ENCODE measurements at places on chromosomes 7 and 10.

DNA sequence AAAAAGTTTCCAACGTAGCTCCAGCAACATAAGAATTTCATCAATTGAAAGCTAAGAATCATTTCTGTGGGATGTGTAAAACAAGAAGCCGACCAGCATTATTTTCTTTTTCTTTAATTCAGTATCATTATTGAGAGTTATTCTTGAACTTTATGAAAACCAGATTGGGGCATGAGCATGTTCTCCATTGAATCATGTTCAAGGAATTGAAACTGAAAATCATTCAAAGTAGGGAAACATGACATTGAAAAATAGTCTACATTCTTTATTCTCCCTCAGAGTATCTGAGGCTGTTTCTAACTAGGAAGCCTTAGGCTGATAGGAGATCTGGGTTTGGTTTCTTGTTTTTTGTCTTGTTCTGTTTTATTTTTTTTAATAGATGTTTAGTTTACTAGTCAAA, 253.7 kb downstream of the DYNC1I1 start:
- DNase-seq: no peak

GRCh38 chr10:79270466-79271246, 76.6 kb upstream of the PPIF start:
- no peak for DNase-seq

DNA sequence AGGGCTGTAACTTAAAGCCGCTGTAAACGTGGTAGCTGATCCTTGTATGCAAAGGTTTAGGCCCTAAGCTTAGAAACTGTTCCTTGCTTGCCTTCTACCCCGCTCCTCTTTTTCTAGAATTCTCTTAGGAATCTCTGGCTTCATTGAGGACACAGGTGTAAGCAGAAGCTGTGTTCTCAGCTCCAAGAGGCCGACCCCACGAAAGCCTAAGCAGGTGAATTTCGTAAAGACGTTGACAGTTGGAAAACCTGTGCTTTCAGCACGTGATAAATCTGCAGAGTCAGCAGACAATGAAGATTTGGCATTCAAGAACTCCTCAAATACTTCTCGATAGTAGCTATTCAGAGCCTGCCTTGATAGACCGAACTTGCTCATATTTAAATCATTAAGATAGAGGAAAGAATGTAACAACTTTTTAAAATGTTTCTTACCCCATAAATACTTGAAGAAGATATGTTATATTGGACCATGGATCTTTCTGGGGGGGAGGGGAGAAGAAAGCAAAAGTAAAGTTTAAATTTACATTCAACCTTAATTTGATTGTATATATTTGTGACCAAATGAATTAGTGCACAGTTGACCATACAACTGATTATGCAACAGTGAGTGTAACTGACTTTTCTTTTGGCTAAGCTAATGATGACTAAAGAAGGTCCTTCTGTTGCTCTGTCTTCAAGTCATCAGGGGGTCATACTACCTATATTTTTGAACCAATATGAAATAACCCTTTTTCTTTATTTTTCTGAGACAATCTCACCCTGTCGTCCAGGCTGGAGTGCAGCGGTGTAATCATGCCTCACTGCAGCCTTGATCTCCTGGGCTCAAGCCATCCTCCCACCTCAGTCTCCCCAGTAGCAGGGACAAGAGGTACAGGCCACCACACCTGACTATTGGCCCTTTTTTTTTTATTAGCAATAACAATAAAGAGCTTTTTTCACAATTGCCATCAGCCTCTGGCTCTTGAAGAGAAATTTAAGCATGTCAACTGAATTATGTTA, 1.2 kb upstream of the GDI2 start:
- no peak for DNase-seq

GRCh38 chr7:102985176-102985783, 72.5 kb downstream of the LRRC17 start:
- no peak for DNase-seq

DNA sequence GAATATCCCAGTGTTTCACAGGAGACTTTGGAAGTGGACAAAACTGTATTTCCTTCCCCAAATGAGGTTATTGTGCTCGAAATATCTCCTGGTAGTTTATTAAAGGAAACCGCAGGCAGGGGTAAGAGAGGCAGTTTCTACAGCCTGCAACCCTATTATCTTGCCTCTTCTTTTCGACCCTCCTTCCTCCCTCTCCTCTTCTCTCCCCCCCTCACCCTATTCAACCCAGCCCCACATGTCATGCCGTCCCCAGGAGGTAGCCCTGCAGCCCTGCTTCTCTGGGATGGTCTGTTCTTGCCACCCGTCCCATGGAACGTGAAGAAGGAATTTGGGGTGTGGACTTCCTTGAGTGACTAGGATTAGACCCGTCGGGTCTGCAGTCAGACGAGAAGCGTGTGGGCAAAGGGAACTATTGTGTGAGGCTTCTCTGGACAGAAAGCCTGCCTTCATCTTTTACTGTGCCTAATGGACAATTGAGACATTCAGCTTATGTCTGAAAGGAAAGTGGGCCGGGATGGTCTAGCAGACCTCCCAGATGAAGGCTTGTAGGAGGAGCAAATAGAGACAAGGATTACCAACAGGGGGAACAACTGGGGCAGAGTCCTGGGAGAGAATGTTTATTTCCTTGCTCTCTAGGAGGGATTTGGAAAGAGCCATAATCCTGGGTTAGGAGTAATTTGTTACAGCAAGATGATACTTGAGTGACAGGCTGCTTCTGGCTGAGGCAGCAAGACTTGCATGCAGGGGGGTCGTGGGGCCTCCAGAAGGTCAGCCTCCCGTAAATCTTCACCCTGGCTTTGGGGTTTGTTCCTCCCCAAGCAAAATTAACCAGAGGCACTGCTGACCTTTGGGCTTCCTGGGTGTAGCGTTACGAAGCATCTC, 77.8 kb downstream of the TCF7L2 start:
- DNase-seq: peak; percentile 66

GRCh38 chr7:157964016-157964415, 623.6 kb downstream of the PTPRN2 start:
- DNase-seq: no peak

DNA sequence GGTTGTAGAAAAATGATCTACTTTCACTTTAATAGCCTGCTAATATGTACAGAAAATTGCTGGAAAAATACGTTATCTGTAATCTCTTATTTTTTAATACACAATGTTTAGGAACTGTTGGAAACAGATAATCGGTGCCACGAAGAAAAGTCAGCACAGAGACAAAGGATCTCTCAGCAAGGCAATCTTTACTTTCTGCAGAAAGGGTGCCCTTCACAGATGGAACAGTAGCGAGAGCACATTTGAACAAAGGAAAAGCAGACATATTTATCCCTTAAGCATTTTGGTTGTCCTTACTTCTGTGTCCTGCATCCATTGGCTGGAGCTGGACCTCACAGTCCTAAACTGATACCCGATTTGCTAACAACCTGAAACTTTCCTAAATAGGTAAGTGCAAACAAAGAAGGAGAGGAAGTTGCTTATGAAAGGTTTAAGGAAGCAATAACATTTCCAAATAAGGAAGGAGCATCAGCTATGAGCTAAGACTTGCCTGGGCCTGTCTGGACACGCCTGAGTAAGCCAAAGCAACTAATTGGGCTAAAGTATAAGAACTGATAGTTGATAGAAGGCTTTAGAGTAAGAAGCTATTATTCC, 640.0 kb downstream of the SH2D4B start:
- no peak for DNase-seq

DNA sequence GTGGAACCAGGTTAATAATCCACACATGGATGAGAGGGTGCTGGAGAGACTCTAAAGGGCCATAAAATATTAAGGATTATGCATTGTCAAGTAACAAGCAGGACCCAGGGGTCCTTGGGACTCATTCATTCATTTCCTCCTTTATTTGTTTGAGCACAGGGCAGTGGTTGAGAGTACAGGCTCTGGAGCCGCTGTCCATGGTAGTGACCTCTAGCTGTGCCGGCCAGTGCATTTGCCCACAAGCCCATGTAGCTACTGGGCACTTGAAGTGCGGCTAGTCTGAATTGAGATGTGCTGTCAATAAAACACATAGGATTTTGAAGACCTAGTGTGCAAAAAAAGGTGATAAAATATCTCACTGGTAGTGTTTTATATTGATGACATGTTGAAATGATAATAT, 137.6 kb downstream of the C10orf105 start:
- DNase-seq: peak; percentile 71

DNA sequence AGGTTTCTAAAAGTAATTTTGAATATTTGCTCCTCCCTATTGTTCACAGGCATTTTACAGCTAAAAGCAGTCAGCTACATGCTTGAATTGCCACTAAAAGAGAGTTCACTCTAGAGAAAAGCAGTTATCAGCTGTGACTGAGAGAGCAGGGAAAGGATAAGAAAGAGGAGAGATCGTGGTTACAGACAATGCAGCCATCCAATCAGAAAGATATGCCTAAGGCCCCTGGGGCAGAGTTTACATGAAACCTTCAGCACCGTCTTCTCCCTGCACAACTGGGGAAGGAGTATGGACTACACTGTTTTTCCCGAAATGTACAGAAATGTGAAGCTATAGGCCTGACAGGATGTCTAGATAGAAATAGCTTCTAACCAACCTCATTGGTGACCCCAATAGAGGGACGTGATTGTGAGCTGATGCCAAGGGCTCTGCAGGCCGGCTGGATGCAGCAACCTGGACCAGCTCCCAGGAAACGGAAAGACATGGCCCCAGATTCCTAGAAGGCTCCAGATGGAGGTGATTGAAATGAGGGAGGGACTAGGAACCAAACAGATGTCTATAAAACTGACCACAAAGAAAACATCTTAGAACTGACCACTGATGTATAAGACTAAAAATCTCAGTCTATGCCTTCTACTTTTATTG, 3.2 kb upstream of the VSTM4 start:
- DNase-seq: no peak

GRCh38 chr7:132214452-132214851, 361.8 kb downstream of the PLXNA4 start:
- DNase-seq: no peak

DNA sequence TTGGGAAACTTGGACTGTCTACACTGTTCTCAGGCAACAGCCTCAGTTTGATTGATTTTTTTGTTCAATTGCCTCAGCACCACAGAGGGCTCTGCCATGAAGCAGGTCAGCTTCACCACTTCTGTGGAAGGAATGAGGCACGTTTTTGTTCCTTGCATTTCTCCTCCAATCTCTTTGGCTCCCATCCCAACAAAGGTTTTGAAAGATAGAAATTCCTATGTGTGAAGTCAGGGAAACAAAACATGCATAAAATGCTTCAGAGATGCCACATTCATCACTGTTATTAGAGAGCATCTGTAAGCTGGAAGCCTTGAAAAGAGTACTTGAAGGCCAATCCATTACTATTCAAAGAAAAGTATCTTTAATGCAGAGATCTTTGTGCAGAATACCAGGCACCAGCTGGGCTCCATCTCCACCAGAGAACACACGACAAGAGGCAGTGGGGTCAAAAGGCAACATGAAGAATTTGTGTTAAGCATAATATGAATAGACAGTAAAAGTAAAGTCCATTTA, 249.1 kb upstream of the LYZL1 start:
- peak; percentile 40 for DNase-seq

DNA sequence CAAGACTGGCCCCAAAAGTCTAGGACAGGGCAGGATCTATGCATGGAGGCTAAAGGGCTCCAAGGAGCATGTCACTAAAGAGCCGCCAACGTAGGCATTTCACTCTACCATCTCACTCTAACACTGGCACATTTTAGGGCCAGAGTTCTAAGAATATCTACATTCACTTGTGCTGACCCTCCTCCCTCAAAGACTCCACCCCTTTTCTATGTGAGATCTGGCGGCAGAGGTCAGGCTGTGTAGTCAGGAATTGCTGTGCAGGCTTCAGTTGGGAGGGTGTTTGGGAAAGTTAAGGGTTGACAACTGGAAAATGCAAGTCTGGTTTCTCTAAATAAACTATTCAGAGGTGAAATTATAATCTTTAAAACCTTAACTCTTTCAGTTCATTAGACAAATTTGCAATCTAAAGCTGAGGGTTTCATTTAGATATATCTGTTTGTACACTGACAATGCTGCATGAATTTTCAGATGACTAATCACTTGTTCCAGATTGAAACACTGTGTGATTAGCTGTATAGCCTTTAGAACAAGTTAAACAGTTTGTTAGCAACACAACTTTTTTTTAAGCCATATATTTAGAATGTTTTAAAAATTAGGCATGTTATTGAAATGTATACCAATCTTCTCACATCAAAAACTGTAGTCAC, 18.2 kb downstream of the LMOD2 start:
- DNase-seq: no peak

GRCh38 chr7:114689406-114689805, 232.5 kb upstream of the MDFIC start:
- no peak for DNase-seq

- DNase-seq: no peak
Measured at GRCh38 chr10:35685402-35685801, 43.3 kb upstream of the FZD8 start.

GRCh38 chr10:15457382-15457781, 86.3 kb upstream of the FAM171A1 start:
- no peak for DNase-seq

GRCh38 chr7:5359344-5359743, 64.3 kb downstream of the TNRC18 start:
- DNase-seq: no peak

GRCh38 chr7:151624246-151624928, 104.7 kb upstream of the RHEB start:
- DNase-seq: no peak

DNA sequence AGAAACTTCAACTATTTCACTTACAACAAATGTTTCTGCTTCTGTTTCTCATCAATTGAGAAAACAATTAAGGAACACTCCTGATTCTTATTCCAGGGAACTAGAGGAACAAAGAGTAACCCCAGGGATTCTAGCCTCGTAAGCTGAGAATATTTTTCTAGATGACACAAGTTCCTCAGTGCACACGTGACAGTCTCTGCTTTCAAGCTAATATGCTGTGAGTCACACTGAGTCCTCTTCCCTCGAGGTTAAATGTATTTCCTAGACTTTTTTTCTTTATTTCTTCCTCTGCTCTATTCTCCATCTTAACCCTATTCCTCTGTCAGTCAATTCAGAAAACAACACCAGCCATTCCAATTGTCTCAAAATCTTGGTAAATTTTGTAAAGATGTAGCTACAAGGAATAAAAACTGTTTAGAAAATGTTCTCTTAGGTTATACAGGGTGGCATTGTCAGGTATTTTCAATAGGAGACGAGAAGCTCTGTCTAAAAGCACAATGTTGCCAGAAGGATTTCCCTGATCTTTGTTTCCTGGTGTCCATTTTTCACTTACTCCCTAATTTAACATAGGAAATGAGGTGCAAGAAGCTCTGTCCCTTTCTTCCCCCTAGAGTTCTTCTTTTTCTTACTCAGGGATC, 5.8 kb upstream of the C1GALT1 start:
- no peak for DNase-seq

DNA sequence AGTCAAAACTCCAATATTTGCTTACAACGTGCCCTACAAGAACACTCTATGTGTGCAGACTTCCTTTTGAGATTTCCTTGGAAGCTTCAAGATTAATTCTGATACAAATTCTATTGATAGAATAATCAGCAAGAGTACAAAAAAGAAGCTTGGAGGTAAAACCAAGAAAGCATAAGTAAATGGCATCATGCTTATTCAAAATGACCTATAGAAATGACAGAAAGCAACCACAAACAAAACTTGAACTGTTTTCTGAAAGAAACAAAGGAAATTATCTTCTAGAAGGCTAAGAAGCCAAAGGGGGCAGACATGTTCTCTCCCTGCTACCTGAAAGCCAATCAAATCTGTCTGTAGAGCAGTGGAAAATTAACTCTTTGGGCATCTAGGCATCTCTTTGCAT, 73.0 kb downstream of the CTNNA3 start:
- DNase-seq: no peak
